ENCODE measurements at places on chromosomes 4 and X. TPM values are rescaled to one million over a fixed set of nuclear protein-coding genes. Genes with fewer than 3 reads are reported as not detected.

- H3K4me3 ChIP-seq, result no peak overlapping the region
- no peaks in the 10 kb centered on the region for H3K27me3 ChIP-seq
- no peak overlapping the region for H3K27ac ChIP-seq
- no peaks in the 10 kb centered on the region for H3K4me1 ChIP-seq
- H3K36me3 ChIP-seq, result no peaks in the 10 kb centered on the region
These were observed 24.2 kb downstream of the EPHA5 start for GRCh38 chr4:65646136-65646535.

DNA sequence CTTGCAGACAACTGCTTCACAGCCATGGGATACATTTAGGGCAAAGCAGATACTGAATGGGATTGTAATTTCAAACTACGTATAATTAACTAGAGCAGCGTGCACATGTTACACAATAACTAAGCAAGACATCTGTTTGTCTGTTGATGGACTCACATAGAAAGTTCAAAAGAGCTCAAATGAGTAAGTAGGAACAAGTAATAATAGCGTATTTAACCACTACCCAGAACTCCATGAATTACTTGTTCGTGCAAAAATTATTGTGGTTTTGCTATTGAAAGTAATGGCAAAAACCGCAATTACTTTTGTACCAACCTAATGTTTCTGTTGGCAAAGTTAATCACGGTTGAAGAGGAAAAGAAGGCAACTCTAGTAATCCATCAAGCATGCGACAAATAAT lies 825.4 kb downstream of the PCDH18 start:
- H3K4me1 ChIP-seq, result no peaks in the 10 kb centered on the region
- H3K27me3 ChIP-seq, result no peaks in the 10 kb centered on the region
- no peak for DNase-seq
- no peaks in the 10 kb centered on the region for H3K36me3 ChIP-seq
- no peak overlapping the region for H3K27ac ChIP-seq

GRCh38 chrX:20147561-20147960 lies 5.9 kb upstream of the EIF1AX start:
- no peaks in the 10 kb centered on the region for H3K27me3 ChIP-seq
- DNase-seq, result no peak
- H3K4me3 ChIP-seq, result no peak overlapping the region
- peaks cover 17% of the 10 kb centered on the region for H3K4me1 ChIP-seq
- no peak overlapping the region for H3K27ac ChIP-seq
- no peaks in the 10 kb centered on the region for H3K36me3 ChIP-seq

DNA sequence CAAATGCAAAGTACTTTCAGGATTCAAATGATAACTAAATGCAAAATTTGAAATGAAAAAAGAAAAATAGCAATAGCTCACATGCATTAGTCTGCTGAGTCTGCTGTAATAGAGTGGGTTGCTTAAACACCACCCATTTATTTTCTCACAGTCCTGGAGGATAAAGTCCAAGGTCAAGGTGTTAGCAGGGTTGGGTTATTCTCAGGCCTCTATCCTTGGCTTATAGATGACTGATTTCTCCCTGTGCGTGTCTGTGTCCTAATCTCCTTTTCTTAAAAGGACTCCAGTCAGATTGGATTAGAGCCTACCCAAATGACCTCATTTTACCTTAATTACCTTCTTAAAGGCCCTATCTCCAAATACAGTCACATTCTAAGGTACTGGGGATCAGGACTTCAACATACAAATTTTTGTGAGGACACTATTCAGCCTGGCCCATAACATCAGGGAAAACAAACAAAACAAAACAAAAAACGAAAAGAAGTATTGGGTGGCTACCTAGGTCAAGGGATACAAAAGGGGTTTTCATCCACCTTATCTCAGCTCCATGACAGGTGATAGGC lies 6.3 kb upstream of the TBL1X start:
- peaks cover 17% of the 10 kb centered on the region for H3K4me1 ChIP-seq
- H3K4me3 ChIP-seq, result no peak overlapping the region
- H3K27ac ChIP-seq, result no peak overlapping the region
- H3K36me3 ChIP-seq, result no peaks in the 10 kb centered on the region

DNA sequence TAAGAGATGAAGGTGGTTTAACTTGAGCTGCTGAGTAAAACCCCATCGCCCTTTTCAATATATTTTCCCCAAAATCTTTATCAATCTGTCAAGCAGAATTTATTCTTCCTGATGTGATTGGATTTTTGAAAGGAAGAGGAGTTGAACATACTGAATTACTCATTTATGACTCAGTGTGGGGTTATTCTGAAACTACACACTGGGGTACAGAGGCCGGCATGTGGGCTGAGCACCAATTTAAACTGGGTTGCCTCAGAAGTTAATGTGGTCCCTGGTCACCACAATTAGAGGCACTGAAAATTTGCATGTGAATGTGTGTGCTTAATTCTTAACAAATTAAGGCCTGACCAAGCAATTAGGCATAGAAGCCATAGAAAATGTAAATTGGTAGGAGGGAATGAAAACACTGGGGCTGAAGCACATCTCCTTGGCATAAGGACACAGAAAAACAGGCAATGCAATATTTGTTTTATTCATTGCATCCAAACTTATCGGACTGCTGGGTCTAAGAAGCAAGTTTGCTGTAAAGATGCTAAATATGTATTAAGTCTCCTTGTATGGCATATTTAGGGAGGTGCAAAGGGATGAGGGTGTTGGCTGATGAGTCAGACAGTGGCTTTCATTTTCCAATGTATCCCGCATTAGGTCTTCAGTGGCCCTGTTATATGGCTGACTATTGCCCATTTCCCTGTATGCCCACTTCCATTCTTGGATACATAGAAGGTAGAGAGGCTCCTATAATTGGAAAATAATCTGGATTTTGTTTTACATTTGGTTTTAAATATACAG lies 170.9 kb downstream of the IL15 start:
- peak; percentile 46 for DNase-seq
- H3K4me1 ChIP-seq, result peaks cover 76% of the 10 kb centered on the region
- peak overlapping the region; percentile 56 for H3K4me3 ChIP-seq
- H3K27me3 ChIP-seq, result no peaks in the 10 kb centered on the region

DNA sequence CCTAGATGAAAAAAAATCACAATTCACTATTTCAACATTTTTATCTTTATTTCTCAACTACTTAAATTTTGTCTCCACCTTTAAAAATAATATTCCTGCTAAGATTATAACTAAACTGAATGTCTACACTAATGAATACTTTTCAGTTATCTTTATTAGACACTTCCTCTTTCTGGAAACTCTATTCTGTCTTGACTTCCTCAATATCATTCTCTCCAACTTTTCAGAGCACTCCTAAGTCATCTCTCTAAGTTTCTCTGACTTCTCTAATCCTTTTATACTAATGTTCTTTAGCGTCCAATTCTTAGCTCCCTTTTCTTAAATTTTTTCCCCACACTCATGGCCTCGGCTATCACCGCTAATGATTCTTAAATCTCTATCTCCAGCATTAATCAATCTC lies 374.2 kb downstream of the FBXO8 start:
- no peak overlapping the region for H3K4me3 ChIP-seq
- H3K27me3 ChIP-seq, result no peaks in the 10 kb centered on the region
- H3K4me1 ChIP-seq, result no peaks in the 10 kb centered on the region

DNA sequence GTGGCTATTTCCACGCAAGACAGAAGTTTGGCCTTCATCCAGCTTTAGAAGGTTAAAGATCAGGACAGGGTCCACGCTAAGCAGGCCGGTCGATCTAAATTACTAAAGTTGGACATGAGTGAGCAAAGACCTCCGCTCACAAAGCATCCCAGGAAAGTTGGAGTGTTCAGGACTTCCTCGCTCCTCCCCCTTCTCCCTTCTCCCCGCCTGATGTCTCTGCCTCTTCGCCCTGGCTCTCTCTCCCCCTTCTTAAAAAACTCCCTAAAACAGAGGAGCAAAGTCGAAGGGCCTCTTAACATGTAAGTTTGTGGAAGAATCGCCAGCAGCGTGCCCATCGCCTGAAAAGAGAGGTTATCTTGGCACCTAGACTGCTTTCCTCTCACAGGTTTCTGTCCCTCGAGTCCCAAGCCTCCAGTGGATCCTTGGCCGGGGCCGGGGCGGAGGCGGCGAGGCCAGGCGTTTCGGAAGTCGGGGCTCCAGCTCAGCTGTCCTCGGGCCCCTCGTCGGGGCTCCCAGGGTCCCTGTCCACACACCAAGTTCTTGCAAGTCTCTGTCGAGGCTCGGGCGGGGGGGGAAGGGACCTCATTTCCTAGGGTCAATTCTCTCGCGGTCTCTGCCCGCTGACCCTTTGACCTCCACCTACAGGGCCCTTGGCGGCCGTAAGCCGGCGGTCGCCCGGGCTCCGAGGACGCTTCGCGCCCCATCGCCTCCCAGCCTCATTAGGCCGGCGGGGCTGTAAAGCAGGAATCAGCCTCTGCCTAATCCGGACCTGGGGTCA lies 7.6 kb downstream of the ZIC3 start:
- H3K4me3 ChIP-seq, result no peak overlapping the region
- no peak for DNase-seq
- H3K27ac ChIP-seq, result no peak overlapping the region
- no peaks in the 10 kb centered on the region for H3K27me3 ChIP-seq

DNA sequence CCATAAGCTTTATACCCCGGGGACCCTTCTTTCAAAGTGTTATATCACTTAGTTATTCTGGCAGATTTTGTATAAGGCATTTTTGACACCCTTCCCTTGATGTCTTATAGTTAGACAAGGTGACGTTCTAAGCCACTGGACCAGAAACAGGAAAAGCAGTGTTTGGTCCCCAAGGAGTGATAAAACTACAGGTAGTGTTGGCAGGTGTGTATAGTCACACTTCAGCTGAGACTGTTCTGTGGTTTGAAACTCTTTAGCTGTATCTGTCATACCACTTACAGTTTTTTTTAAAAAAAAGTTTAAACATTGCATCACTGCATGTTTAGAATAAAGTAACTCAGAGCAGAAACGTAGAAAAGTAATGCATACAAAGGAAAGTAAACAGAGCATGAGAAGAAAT lies 48.5 kb downstream of the TLL1 start:
- H3K27me3 ChIP-seq, result no peaks in the 10 kb centered on the region
- H3K27ac ChIP-seq, result no peak overlapping the region

- H3K27me3 ChIP-seq, result peaks cover 6% of the 10 kb centered on the region
- DNase-seq, result no peak
- H3K27ac ChIP-seq, result no peak overlapping the region
- H3K4me1 ChIP-seq, result no peaks in the 10 kb centered on the region
These were observed 9.9 kb upstream of the PI4K2B start for GRCh38 chr4:25223802-25224375.

GRCh38 chrX:99242001-99242400 lies 1168.1 kb downstream of the PCDH19 start:
- no peaks in the 10 kb centered on the region for H3K27me3 ChIP-seq
- no peak overlapping the region for H3K27ac ChIP-seq
- H3K4me3 ChIP-seq, result no peak overlapping the region

- H3K27me3 ChIP-seq, result no peaks in the 10 kb centered on the region
- no peak for DNase-seq
- no peaks in the 10 kb centered on the region for H3K4me1 ChIP-seq
- no peak overlapping the region for H3K27ac ChIP-seq
- H3K4me3 ChIP-seq, result no peak overlapping the region
These were observed 187.8 kb upstream of the NHS start for GRCh38 chrX:17187136-17187756.

DNA sequence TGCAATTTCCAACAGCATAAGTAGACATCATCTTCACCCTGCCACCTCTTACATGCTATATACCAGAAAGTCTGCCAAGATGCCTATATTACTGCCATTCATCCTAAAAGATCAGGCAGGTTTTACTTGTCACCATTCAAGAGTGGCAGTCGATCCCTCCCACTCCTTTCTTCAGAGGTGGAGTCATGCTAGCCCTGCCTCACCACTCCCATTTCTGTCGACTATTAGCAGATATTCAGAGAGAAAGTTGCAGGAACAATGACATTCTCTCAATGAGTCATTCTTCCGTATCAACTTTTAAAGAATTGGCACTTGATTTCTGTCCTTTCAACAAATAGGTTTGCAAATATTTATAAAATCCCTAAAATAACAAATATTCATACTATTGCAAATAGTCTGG lies 1060.1 kb downstream of the ADGRL3 start:
- no peaks in the 10 kb centered on the region for H3K4me1 ChIP-seq
- H3K4me3 ChIP-seq, result no peak overlapping the region
- no peak for DNase-seq
- no peak overlapping the region for H3K27ac ChIP-seq

DNA sequence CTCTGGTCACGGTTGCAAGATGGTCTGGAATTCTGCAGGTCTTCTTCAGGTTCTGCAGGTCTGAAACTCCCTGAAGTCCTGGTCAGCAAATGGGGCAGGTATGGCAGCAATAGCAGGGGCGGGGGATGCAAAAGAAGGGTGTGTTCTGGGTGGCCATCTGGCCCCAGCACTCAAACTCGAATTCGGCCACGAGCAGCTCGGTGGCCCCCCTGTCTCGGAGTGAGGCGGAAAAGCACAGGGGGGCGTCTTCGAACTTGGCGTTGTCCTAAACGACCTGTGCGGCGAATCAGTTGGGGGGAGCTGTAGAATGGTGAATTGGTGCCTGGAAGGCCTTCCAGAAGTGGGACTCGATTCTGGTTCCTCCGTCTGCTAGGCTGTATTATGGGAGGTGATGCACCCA lies 2.1 kb downstream of the RTL5 start:
- peaks cover 14% of the 10 kb centered on the region for H3K4me1 ChIP-seq
- no peak overlapping the region for H3K27ac ChIP-seq
- H3K4me3 ChIP-seq, result no peak overlapping the region
- H3K27me3 ChIP-seq, result peaks cover 15% of the 10 kb centered on the region
- no peak for DNase-seq
- H3K36me3 ChIP-seq, result no peaks in the 10 kb centered on the region

DNA sequence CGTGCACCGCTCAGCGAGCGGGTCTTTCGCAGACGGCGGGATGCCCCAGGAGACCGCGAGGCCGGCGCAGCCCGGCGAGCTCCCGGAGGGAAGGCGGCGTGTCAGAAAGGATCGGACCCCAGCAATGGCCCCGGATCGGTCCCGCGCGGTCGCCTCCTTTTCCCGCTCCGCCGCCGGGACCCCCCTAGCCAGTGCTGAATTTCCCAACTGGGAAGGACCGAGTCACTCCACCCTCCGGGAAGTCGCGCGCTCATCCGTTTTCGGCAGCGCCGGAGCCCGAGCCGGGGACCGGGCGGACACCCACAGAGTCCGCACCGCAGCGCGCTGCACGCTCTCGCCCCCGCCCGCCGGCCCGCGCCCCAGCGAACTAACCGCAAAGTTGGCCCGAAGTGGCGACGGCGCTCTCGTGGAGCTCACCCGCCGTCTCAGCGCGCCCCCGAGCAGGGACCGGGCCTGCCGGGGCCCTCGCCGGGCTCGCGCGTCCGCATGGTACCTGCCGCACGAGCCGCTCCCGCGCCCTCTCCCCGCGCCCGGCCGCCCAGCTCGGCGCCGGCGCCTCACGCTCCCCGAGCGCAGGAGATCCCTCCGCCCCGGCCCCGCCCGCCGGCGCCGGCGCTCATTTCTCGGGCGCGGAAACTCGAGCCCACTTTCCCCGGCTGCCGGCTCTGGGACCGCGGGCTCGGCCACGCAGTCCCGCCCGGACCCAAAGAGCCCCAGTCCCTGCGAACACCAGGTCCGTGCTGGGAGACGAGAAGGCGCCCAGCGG lies at the start of gene FAT1:
Gene FAT1 (minus strand): TSS at position 565 of the 766 bp plus-strand sequence. CDS start 14,029 bp downstream, outside the sequence.
- peaks cover 16% of the 10 kb centered on the region for H3K4me1 ChIP-seq
- peaks cover 7% of the 10 kb centered on the region for H3K27me3 ChIP-seq
- peak within 1 kb of the TSS; percentile 100 for H3K4me3 ChIP-seq

- no peaks in the 10 kb centered on the region for H3K4me1 ChIP-seq
- peaks cover 3% of the 10 kb centered on the region for H3K27me3 ChIP-seq
- H3K27ac ChIP-seq, result no peak overlapping the region
- no peaks in the 10 kb centered on the region for H3K36me3 ChIP-seq
These were observed 19.2 kb downstream of the PNMA6E start for GRCh38 chrX:153381684-153382532.

Gene MGAT4D
- not detected for total RNA-seq

Gene ATP1B4
- not detected for total RNA-seq

Gene PRSS12
- total RNA-seq, result 88.0 TPM

Gene LNX1
- not detected for total RNA-seq

Gene SLIT2
- total RNA-seq, result 108 TPM

Gene STBD1
- 4.3 TPM for total RNA-seq

All from HFFc6 (cell line).